ENCODE measurements at places on chromosomes 3 and 15.

GRCh38 chr3:170536712-170537111 lies 49.2 kb downstream of the SLC7A14 start:
- DNase-seq: no peak

GRCh38 chr3:1235526-1236120 lies 142.8 kb downstream of the CNTN6 start:
- no peak for DNase-seq

DNA sequence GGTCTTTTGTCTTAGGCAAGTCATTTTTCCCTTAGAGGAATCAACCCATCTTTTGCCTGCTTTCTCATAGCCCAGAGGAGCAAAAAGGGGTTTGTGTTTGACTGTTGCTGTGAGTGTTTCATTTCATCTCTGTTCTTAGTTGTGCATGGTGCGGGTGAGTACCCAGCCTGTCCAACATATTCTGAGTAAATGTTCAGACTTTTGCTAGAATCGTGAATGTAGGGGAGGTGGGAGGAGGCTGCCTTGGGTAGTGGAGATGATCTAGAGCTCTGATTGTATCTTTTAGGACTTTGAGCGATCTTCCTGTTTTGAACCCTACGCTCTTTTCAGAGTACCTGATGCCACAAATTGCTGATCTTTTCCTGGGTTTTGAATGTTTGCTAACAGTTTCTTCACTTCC lies 123.1 kb downstream of the ZNF609 start:
- DNase-seq: no peak

DNA sequence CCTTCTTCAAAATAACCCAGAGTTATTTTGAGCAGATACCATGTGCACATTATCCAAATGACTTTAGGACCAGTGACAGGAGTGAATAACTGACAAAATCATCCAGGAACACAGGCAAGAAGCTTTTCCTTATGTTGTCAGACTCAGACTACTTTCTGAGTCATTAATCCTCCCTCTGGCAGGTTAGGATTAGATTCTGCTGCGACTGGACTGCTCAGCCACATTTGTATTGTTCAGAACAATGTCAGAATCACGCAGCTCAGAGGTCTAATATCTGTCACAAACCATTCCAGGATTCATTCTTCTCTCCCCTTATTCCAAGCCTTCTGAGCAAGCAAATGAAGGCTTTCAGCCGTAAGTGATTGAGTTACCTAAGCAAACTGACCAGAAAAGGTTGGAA lies 34.8 kb upstream of the FAM174B start:
- no peak for DNase-seq

- DNase-seq: no peak
Measured at GRCh38 chr15:31465083-31465955, 138.7 kb downstream of the KLF13 start.

DNA sequence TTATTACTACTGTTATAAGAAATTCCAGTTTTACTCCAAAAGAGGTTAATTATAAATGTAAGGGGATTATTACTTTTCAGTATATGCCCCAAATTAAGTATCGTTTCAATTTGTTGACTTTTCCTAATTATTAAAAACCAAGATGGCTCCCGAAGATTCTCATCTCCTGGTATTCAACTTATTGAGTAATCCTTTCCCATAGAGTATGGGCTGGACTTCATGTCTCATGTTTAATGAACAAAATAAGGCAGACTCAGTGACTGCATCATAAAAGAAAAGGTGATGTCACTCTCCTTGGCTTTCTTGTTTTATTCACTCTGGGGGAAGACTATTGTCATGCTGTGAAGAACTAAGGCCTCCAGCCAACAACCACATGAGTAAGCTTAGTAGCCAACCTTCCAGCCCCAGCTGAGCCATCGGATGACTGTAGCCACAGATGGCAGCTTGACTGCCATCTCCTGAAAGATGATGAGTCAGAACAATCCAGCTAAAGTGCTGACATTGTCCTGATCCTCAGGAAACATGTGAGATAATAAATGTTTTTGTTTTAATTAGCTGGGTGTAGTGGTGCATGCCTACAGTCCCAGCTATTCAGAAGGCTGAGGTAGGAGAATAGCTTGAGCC lies 17.3 kb downstream of the IGF2BP2 start:
- peak; percentile 45 for DNase-seq

- no peak for DNase-seq
Measured at GRCh38 chr15:79130535-79131130, 40.1 kb upstream of the RASGRF1 start.

GRCh38 chr3:86938416-86939105 lies 52.4 kb downstream of the VGLL3 start:
- no peak for DNase-seq

DNA sequence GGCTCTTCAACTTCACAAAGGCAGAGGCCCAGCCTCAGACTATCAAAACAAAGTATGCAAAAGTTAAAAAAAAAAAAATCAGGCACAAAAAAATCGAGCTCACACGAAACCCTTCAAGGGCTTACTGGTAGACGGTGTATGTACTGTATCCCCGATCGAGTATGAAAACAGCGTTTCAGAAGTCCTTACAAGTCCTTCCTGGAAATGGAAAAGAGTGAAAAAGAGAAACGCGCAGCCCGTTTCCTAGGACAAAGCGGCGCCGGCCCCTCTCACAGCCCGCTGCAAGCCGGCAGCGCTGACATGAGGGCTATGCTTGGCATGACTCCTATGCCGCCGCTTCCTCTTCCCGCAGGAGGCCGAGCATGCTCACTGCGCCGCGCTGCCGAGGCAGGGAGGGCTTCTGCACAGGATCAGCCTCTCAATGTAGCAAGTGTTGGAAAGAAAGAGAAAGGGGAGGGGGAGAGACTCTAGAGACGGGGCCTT lies at the start of gene VGLL4:
Gene VGLL4 (minus strand): TSS at position 311 of the 483 bp plus-strand sequence. CDS start 397 bp downstream, outside the sequence.
- peak; percentile 88 for DNase-seq

GRCh38 chr15:49154799-49155109 lies 645 bp downstream of the COPS2 start:
- peak; percentile 38 for DNase-seq

DNA sequence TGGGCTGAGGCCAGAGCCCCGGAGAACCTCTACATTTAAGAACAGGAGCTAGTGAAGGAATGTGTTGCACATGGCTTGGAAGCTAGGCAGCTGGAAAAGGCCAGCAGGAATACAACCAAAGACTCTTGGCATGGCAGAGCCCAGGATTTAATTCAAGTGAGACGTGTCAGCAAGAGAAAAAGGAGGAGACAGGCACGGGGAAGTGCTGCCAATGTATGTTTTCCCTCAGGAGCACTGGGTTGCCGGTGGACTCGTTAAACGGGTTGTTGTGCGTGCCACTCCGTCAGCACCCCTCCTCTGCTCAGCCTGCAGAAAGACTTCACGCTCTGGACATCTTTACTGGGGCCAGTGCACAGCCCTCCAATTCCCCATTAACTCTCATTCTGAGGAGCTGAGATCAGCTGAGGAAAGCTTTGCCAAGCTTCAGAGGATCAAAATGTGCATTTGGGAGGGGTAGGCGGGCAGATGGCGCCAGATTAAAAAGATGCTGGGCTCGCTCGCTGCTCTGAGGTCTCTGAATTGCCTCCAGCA lies 103.7 kb downstream of the PDZRN3 start:
- DNase-seq: no peak

DNA sequence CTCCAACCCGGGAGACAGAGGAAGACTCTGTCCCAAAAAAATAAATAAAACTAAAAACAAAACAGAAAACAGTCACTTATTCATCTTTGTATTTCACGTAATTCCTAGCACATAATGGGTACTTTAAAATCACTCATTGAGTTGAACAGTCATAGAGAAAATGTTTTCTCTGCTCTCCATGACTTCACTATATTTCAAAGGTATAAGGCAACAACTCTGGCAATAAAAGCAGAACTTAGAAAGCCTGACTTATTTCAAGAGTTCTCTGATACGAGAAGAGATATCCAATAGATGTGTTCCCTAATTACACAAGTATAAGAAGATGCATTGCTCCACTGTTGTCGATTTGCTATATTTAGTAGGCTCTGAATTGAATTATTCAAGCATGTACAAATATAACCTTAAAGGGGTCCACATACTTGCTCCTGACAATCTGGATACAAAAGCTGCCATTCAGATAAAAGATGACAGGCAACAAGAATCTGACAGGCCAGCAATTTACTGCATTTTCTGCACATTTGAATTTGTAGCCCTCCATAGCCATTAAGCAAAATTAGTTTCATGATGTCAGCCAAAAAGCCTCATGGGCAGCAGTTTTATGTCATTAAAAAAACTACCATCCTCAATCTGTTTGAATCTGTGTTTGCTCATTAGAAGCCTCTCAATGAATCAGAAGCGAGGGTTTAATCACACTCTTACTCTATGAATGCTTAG lies 47.9 kb downstream of the PEAK1 start:
- no peak for DNase-seq

GRCh38 chr15:32119286-32119685 lies 89.0 kb downstream of the CHRNA7 start:
- DNase-seq: peak; percentile 8

- DNase-seq: no peak
Measured at GRCh38 chr15:45594319-45594718, 7.1 kb downstream of the BLOC1S6 start.

DNA sequence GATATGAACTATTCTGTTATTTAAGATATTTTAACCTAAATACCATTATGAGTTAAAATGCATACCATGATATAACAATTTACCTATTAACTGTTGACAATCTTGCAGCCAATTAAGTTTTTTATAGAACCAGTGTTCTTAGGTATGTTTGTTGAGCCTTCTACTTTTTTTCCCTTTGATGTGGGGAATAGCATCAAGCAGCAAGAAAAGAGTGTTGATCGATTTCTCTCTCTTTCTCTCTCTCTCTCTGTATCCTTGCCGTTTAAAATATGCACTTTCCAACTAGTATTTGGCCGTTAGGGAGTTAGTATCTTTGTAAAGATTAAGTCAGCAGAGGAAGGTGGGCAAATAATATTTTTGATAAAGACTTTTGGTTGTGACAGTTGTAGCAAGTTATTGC lies 5.9 kb downstream of the CHD2 start:
- DNase-seq: no peak

GRCh38 chr3:135242285-135242684 lies 447.2 kb downstream of the EPHB1 start:
- no peak for DNase-seq

DNA sequence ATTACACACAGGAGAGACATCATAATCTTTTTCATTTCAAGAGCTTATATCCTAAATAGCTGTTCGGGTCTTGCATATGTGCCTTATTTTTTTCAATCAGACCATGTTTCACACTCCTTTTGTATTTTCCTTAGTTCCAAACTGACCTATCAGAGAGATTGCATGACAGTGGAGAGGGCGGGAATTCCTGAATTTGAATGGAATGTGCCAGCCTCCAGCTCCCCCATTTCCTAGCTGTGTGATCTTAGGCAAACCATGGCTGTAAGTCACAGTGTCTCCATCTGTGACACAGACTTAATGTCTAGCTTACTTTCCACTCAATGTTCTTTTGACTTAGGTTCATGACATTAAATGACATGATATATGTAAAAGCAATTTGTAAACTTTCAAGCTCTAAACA lies 62.0 kb upstream of the CSTA start:
- DNase-seq: no peak

- no peak for DNase-seq
Measured at GRCh38 chr3:188026191-188026968, 127.6 kb upstream of the LPP start.

DNA sequence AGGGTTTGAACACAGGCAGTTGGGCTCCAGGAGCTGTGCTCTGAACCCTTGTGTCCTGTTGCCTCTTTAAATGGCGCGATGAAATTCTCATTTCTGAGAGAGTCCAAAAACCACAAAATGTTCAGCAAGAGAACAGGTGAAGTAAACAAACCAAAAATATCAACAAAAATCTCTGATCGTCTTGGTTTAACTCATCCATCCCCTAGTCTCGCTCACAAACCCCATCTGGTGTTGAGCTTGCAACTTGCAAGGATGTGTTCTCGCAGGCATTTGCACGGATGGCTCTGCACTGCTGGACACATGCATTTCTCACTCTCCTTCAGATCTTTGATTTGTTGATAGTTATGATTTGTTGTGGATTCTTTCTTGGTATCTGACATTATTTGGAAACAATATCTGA lies 31.1 kb downstream of the FAH start:
- peak; percentile 23 for DNase-seq

- DNase-seq: peak; percentile 57
Measured at GRCh38 chr3:187369089-187369447, 883 bp downstream of the RTP4 start.

GRCh38 chr3:107239703-107240102 lies 137.5 kb upstream of the CCDC54 start:
- no peak for DNase-seq

DNA sequence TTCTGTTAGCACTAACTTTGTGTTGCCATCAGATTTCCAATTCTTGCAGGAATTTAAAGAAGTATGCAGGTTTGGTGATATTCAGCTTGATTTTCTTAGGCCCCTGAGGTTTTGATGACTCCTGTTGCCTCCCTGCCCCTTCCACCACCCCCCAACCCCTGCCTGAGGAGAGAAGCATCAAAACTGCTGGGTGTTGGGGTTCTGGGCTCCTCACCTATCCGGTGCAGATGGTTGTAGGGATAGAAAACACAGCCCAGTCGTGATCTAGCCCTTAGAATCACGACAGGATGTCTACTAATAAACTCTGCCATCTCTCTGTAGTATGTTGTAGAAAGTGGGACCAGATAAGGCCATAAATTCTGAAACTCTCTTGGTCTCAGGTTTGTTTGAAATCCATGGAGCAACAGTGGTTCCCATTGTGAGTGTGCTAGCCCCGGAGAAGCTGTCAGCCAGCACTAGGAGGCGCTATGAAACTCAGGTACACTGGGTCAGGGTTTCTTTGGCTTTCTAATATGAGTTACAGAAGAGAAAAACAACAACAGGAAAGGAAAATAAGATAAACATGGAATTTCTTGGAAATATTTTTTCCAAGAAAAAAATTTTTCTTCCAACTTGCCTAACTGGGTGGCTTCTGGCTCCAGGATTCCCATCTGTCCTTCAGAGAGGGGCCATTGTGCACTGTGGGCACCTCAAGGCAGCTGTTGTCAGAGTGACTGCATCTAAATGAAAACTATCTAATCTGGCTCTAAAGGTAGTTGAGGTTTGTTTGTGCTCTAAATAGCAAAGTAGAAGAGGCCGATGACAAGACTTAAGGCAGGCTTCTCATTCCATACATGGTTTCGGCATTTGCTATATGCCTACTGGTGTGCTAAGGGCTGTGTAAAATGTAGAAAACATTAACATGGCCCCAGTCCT lies 8.7 kb downstream of the SRP14 start:
- no peak for DNase-seq

- no peak for DNase-seq
Measured at GRCh38 chr15:48962662-48963523, 826 bp downstream of the SHC4 start.

DNA sequence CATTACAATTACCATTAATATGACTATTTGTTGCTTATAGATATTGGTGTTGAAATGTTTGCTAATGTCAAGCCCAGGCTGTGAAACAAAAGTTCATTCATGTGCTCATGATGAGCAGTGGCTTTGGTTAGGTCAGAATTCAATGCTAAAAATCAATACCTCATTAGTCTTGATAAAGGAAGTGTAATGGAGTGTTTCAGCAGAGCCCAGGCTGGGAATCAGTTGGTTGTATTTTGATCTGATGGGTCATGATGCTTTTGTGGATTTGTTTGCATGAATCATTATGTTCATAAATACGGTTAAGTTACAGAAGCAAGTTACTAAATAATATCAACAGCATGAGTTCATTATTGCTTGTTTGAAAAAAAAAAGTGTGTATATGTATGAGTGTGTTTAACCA lies 13.6 kb upstream of the ZNF774 start:
- no peak for DNase-seq
